ENCODE measurements at places on chromosomes 2 and 18.

DNA sequence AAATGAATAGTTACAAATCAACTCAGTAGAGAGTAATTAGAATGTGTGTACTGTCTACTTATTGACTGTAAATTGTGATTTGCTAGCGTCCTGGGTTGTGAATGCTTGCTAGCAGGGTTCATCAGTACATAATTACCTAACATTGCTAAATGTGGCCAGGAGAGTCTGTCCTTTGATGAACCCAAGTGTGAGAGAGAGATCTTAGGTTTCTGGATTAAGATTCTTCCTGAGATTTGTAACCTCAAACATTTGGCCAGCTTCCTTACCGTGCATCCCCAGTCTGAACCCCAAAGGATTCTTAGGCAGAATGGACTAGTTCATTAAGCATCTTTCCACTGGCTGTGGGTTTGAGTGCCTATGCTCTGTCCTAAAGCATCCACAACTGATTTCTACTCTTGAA is 84.0 kb upstream of the ITPRID2 start:
- H3K4me1 ChIP-seq, result no peaks in the 10 kb centered on the region
- H3K27me3 ChIP-seq, result peaks cover 15% of the 10 kb centered on the region
- H3K4me3 ChIP-seq, result no peak overlapping the region
- H3K36me3 ChIP-seq, result no peaks in the 10 kb centered on the region
- DNase-seq, result no peak

DNA sequence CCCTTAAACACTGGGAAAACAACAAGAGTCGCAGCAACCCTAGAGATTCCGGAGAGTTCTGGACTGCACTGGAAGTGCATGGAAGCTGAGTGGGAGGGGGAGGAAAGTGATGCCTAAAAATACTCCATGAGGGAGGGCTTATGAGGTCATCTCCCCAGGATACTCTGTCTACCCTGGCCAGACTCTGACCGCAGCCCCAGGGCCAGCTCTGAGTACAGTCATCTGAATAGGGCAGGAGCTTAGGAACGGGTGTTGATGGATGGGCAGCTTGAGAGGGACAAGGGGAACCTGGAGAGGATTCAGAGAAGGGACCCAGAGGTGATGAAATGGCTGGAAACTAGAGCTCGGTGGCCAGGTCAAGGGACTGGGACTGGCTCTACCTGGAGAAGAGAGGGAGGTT is 79.3 kb upstream of the IGFBP5 start:
- DNase-seq, result no peak
- peaks cover 9% of the 10 kb centered on the region for H3K27me3 ChIP-seq
- no peak overlapping the region for H3K27ac ChIP-seq
- no peaks in the 10 kb centered on the region for H3K36me3 ChIP-seq
- no peaks in the 10 kb centered on the region for H3K4me1 ChIP-seq

DNA sequence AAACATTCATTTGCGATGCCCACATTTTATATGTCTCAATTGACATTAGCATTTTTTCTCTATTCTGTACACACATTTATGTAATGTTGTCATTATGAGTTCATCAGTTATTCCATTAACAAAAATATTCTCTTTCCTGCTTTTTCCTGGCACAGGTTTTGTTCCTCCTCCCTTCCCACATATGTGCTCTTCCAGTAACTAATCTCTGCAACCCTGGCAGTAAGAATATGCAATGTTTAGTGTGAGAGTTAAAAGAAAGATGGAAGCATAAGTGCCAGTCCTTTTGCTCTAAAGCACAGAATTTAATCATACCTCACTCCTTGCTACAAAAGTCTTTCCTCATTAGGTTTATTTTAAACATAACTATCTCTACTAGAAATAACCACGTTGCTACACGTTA is 155.8 kb upstream of the ERBB4 start:
- H3K36me3 ChIP-seq, result no peaks in the 10 kb centered on the region
- no peaks in the 10 kb centered on the region for H3K4me1 ChIP-seq
- H3K27ac ChIP-seq, result no peak overlapping the region
- no peak for DNase-seq
- no peak overlapping the region for H3K4me3 ChIP-seq

GRCh38 chr2:25586726-25587144 is 86.6 kb downstream of the DTNB start:
- no peak overlapping the region for H3K4me3 ChIP-seq
- peaks cover 20% of the 10 kb centered on the region for H3K4me1 ChIP-seq
- no peaks in the 10 kb centered on the region for H3K27me3 ChIP-seq

GRCh38 chr2:29455200-29455860 is 340.1 kb downstream of the CLIP4 start:
- no peaks in the 10 kb centered on the region for H3K36me3 ChIP-seq
- no peaks in the 10 kb centered on the region for H3K4me1 ChIP-seq
- H3K27ac ChIP-seq, result no peak overlapping the region
- DNase-seq, result no peak
- peaks cover 14% of the 10 kb centered on the region for H3K27me3 ChIP-seq

DNA sequence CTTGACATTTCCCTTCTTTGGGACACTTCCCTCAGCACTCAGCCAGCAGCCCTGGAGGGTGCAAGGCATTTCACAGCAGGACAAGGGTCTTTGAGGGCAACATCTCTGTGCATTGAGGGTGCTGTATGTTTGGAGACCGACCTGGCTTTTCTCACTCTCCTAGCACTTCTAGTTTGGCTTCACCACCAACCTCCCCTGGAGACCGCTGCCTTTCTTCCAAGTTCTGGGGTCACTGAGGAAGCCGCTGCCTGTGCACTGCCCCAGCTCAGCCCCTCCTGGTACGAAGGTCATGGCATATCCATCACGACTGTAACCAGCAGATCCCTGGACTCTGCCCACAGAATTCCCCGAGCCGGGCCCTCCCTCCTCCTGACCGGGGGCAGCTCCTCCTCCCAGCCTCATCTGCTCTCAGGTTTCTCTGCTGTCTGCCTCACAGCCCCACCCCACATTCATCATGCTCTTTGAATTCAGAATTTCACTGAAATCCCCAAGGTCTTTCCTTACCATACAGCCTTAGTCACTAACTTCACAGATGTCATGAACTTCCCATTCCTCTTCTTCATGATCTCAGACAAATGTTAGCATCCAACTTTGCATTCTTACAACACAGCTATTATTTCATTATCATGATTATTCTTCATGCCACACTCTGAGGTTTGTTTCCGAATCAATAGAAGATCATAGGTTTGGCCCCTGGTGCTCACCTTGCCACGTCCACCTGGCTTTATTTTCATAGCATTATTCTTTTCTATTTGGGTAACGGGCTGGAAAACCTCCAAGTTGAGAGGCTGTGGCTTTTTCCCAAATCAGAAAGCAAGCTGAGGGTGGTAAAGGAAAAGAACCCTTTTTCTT is 113.0 kb upstream of the COPS8 start:
- H3K36me3 ChIP-seq, result no peaks in the 10 kb centered on the region
- H3K4me1 ChIP-seq, result peaks cover 3% of the 10 kb centered on the region
- peaks cover 13% of the 10 kb centered on the region for H3K27me3 ChIP-seq
- no peak for DNase-seq

GRCh38 chr2:134692499-134692898 is 26.3 kb downstream of the TMEM163 start:
- H3K36me3 ChIP-seq, result no peaks in the 10 kb centered on the region
- no peak overlapping the region for H3K27ac ChIP-seq
- no peaks in the 10 kb centered on the region for H3K4me1 ChIP-seq
- DNase-seq, result no peak
- no peak overlapping the region for H3K4me3 ChIP-seq

DNA sequence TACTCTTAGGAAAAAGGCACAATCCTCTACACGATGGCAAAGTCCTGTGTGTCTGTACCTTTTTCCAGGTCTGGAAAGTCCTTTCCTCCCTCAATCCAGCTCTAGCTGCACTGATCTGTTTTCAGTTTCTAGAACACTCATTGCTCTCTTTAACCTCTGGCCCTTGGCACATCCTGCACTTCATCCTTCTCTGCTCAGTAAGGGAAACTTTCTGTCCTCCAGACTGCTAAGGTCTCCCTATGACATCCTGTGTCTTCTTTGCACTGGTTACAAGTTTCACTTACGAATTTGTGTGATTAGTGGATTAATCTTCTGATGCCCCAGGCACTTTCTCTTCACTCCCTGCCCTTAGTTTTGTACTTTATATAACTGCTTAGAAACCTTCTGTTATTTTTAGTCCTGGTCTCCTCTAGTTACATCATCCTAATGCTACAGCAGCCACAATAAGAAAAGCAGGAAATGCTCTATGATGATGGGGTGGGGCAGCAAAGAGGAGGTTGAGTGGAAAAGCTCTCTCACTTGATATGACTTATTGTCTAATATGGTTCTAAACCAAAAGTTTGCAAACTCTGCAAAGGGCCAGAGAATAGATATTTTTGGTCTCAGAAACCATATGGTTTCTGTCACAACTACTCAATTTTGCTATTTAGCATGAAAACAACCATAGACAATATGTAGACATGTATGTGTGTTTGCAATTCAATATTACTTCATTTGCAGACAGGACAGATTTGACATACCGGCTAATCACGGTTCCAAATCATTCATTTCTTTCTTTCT is 568.2 kb downstream of the THSD7B start:
- no peak for DNase-seq
- H3K27ac ChIP-seq, result no peak overlapping the region
- no peaks in the 10 kb centered on the region for H3K36me3 ChIP-seq

- H3K27ac ChIP-seq, result no peak overlapping the region
- H3K4me1 ChIP-seq, result peaks cover 10% of the 10 kb centered on the region
- no peak overlapping the region for H3K4me3 ChIP-seq
- no peak for DNase-seq
- peaks cover 23% of the 10 kb centered on the region for H3K36me3 ChIP-seq
These were observed 70.1 kb downstream of the BOLA3 start for GRCh38 chr2:74077636-74078035.

GRCh38 chr2:234446404-234447076 is 50.3 kb downstream of the ARL4C start:
- peaks cover 4% of the 10 kb centered on the region for H3K36me3 ChIP-seq
- DNase-seq, result peak; percentile 81
- peak overlapping the region; percentile 24 for H3K4me3 ChIP-seq
- peaks cover 54% of the 10 kb centered on the region for H3K4me1 ChIP-seq
- peak overlapping the region; percentile 90 for H3K27ac ChIP-seq
- H3K27me3 ChIP-seq, result no peaks in the 10 kb centered on the region
